Stimulated activated CD8-positive, alpha-beta memory T cell treated with anti-CD3 and anti-CD28 coated beads, Interleukin-12 subunit alpha, Interleukin-12 subunit beta, amount 100 ng/mL, for 4 hours (primary cell): ENCODE measurements at places on chromosomes 2 and 18.

DNA sequence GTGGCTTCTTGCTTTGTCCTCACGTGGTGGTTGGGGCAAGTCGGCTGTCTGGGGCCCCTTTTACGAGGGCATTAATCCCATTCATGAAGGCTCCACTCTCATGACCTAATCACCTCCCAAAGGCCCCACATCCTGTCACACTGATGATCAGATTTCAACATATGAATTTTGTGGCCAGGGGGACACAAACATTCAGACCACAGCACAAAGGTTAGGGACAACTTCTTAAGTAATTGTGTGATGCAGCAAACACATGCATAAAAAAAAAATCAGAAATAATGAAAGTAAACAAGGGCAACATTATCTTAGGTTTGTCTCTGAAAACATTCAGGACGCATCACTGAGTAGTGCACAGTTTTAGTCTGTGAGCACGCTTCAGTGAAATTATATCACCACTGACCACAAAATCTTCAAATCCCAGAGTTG is 54.2 kb upstream of the FRZB start:
- DNase-seq = no peak

GRCh38 chr2:209791151-209791550 is 19.5 kb downstream of the UNC80 start:
- no peak for DNase-seq

DNA sequence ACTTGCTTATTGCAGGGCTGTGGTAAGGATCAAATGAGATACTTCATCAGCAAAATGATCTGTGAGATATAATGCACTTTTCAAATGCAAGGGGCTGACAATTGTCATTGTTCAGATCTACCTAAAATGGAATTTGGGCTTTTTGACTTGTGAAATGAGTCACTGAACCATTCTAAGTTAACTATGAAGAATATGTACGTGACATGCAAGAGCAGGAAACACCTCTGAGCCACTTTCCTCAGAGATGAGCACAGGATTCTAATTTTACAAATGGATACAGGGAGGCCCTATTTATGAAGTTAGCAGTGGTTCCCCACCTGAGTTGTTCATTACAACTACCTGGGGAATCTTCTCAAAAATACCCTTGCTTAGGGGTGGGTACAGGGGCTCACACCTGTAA is 26.7 kb downstream of the CTLA4 start:
- no peak for DNase-seq

- no peak for DNase-seq
These were observed 3.9 kb downstream of the SALL3 start for GRCh38 chr18:78983512-78983911.

- no peak for DNase-seq
These were observed 126.2 kb upstream of the VRK2 start for GRCh38 chr2:57920342-57920939.

DNA sequence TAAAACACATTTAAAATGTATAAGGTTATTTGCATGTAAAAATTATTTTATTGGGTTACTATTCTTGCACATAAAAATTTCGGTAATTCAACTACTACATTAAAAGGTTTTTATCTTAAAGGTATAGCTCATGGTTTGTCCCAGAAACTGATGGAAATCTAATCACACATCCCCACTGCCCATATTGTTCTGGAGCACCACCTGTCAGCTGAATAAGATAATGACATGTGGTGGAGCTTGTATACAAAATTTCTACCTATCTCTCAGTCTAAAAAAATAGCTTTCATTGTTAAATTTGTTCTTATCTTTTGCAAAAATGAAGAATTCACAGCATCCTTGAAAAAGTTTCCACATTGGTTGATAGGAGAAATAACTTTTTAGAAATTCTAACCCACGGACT is 18.3 kb downstream of the ERBB4 start:
- no peak for DNase-seq

GRCh38 chr2:44759823-44760222 is 181.7 kb upstream of the SIX3 start:
- no peak for DNase-seq

GRCh38 chr2:26559044-26559405 is 81.1 kb upstream of the OTOF start:
- DNase-seq = no peak

- no peak for DNase-seq
These were observed 162.6 kb upstream of the SIX3 start for GRCh38 chr2:44778671-44779476.

DNA sequence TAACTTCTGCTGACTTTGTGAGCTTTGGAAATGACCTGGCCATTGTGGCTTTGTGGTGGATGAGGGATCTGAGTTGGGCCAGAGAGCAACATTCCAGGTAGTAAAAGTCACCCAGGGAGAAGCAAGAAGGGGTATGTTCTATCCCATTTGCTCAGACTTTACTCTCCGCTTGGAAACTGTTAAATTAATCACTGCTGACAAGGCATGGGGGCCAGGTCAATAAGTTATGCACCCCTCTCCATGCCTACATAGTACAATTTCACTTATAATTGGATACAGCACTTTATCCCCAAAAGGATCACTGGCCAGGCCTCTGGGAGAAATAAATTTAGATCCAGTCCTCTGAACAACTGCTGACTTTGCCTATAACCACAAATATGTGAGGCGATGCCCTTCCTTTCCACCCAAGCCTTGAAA is 92.1 kb downstream of the RPRM start:
- no peak for DNase-seq

DNA sequence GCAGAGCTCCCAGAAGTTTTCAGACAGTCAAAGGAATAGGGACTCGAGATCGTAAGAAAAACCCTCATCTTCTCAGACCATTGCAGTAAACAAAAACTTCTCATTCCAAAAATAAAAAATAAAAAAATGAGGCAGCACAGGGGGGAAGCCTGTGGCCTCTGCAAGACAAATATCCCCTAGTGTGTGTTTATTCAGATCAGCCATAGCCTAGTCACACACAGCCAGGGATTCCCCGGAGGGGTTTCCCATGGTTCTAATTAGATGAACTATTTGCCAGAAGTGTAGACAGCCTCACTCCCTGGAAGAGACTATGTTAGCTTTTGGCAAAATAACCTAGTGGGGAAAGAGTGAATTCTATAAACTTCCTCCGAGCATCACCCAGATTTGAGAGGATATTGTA is 122.9 kb upstream of the KLF7 start:
- DNase-seq = no peak

GRCh38 chr2:176093145-176093897 is 800 bp downstream of the HOXD13 start:
- DNase-seq = no peak

DNA sequence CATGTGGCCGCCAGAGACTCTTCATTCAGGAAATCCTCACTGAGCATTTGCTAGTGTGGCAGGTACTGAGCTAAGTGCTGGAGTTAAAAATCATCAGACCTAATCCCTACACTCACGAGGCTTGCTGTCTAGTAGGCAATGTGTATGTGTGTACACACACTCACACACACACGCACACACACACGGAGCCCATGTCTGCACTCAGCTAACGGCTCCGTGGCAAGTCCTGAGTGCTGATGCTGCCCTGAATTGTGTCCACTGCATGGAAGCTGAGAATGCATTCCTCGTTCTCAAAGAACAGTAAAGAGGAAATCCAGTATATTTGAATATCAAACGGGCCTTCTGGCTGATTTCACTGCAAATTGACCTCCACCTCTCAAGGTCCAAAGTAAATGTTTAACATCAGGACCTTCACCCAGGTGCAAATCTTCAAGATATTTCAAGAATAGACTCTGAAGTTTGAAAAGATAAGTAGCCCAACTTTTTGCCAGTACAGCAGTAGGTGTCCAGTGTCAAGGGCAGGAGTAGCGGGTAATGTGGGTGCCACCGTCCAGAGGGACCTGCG is 136.1 kb upstream of the TTC39C start:
- DNase-seq = no peak

GRCh38 chr18:25097569-25098056 is 254.4 kb downstream of the ZNF521 start:
- DNase-seq = no peak

DNA sequence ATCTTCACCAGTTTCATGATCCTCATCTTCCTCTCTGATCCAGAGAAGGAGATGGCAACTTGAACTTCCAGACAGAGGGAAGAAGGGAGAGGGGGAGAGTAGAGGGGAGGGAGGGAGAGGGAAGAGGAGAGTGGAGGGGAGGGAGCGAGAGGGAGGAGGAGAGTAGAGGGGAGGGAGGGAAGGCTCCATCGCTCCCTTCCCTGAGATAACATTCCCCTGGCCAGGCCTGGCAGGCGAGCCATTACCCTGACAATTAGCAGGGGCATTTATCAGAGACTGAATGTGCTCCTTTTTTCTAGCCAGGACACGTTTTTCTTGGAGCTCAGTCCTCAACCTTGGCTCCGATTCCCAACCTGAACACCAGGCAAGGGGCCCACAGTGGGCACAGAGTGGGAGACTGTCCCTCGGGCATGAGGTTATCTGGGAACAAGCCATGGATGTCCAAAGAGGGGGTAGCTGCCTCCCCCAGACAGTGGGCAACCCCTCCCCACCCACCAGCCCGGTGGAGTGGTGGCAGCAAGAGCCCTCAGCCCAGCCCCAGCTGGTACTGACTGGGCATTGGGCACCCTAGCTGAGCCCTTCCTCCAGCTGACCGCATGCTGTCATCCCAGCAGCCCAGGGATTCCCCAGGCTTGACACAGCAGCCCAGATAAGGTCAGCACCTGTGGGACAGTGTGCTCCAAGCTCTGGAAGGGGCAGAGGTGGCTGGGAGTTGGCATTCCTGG is 81.8 kb downstream of the TNS1 start:
- no peak for DNase-seq

DNA sequence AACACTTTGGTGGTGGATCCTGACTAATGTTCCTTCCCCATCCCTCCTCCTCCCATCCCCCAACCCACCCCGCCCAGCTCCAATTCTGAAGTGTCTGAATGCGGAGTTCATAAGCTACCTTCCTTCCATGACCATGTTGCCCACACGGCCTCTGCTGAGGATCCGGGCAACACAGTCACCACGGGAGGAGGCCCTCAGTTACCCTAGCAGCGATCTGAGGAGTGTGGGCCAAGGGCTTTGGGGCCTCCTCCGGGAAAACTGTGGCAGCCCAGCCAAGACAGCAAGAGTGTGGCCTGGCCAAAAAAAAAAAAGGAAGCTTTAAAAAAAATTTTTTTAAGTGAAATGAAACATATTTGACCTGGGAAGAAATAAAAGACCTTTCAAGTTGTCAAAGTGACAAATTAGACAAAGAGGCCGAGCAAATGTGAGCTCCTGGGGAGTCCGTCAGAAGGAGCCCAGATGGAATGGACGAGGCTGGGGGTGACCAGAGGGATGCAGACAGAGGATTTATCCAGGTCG is 169.0 kb upstream of the PKDCC start:
- DNase-seq = no peak

- DNase-seq = no peak
These were observed 46.7 kb upstream of the ZNF804A start for GRCh38 chr2:184551626-184552025.

DNA sequence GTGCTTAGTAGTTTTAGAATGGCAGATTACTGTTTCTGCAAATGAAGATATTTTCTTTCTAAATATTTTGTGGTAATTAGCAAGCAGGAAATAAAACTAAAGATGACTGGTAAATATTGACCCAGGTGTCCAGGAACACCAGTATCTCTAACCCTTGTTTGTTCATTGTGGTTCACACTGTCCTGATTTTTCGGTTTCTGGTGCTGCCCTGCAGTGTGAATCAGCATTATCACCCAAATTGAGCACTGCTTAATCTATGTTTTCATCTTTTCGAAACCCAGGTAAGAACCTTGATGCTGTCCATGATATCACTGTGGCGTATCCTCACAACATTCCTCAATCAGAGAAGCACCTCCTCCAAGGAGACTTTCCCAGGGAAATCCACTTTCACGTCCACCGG is 167.4 kb downstream of the CAPN13 start:
- DNase-seq = no peak

- no peak for DNase-seq
These were observed 34.7 kb upstream of the IL1RL1 start for GRCh38 chr2:102276549-102277201.

DNA sequence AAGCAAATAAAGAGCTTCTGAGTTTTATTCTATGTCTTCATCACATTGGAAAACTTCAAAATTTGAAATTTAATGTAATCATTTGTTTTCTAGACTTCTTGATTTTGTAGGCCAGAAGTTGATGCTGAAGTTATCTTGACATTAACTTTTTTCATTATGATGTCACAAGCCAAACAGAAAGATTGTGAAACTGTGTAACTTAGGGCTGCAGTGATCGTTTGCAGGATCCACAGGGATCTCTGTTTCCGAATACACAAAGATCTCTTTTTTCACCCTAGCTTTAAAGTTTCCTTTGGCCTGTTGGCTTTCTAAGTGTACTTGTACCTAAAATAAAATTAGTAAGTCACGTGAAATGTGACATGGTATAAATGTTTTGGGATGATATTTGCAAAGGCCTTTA is 594.9 kb upstream of the CDH2 start:
- DNase-seq = no peak

DNA sequence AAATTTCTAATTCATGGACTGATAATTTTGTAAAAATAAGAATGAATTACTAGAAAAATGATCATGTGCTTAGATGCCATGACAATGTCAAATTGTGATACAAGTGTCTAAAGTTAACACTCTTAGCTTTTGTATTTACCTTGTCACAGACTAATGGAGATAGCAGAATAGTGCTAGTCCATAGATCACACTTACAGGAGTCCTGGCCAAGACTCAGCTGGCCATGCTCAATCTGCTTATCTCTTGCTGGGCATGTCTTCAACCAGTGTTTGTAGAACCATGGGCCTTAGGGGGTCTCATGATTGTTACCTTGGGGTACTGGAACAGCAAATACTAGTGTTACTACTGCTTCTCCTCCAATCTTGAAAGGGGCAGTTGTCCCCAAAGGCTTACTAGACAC is 44.0 kb downstream of the TET3 start:
- DNase-seq = no peak

GRCh38 chr2:197973772-197974171 is 169.4 kb downstream of the PLCL1 start:
- DNase-seq = no peak

DNA sequence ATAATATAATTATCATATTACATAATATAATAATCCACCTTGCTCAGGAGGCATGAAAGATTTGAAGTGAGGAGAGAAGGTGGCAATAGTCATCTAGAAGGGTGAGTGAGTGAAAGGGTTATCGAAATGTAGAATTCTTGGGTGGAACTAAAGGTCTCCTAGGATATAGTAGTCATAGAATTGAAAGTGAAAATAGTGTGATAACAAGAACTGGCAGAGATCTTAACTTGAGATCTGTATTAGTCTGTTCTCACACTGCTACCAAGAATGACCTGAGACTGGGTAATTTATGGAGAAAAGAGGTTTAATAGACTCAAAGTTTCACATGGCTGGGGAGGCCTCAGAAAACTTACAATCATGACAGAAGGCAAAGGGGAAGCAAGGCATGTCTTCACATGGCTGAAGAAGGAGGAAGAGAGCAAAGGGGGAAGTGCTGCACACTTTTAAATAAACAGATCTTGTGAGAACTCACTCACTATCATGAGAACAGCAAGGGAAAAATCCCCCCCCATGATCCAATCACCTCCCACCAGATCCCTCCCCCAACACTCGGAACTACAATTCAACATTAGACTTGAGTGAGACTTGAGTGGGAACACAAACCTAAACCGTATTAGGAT is 351.5 kb downstream of the NR4A2 start:
- DNase-seq = no peak
